ENCODE measurements at places on chromosomes 3 and 15. TPM values are rescaled to one million over a fixed set of nuclear protein-coding genes. Genes with fewer than 3 reads are reported as not detected.

- no peak for DNase-seq
Measured at GRCh38 chr15:67825881-67826716, 790 bp downstream of the SKOR1 start.

GRCh38 chr15:47209591-47209990 lies 507.7 kb upstream of the SEMA6D start:
- no peak for DNase-seq

- no peak for DNase-seq
Measured at GRCh38 chr3:129047553-129047839, 13.1 kb upstream of the GP9 start.

DNA sequence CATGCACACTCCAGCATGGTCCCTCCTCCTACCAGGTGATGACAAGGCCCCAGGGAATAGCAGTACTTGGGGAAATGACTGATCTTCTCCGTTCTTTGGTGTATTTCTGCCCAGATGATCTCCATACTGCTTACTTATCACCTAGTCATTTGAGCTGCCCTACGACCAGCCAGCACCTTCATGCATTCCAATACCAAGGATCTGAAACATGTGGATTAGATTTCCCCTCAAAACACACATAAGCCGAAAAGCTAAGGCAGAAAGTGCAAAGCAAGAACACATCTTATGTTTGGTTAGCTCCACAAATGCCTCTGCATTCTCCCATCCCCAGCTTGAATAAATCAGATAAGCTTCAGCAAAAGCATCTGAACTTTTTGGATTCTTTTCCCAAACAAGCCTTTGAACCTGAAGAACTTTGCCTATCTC lies 64.8 kb upstream of the BCL6 start:
- DNase-seq: no peak

GRCh38 chr3:87855616-87856015 lies 203.2 kb downstream of the CGGBP1 start:
- peak; percentile 16 for DNase-seq

DNA sequence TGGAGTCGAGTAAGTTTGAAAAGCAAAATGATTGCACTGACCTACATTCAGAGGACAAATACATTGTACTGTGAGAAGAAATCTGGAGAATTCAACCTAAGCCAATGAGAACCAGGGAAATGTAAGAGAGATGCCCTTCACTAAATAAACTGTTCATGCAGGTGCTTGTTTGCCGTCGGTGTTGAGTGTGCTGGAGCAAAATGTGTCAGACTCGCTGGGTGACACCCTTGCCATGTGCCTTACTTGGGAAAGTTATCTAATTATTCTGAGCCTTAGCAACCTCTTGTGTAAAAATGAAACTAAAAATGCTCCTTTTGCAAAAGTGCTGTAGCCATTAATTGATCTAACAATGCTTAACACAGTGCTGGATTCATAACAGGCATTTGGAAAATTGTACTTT lies 140.4 kb downstream of the GABRB3 start:
- DNase-seq: no peak

GRCh38 chr3:159938714-159939113 lies 49.9 kb upstream of the IL12A start:
- DNase-seq: no peak

- no peak for DNase-seq
Measured at GRCh38 chr15:30958219-30958618, 33.2 kb downstream of the MTMR10 start.

- DNase-seq: no peak
Measured at GRCh38 chr3:9514306-9514705, 39.3 kb downstream of the LHFPL4 start.

The LDHAL6B gene
- not detected for total RNA-seq

The ROPN1 gene
- not detected for total RNA-seq

Measured in fibroblast of villous mesenchyme (primary cell).